Inflammatory macrophage treated with lipopolysaccharide for 1 hour (primary cell): ENCODE measurements at places on chromosomes 3 and 15.

DNA sequence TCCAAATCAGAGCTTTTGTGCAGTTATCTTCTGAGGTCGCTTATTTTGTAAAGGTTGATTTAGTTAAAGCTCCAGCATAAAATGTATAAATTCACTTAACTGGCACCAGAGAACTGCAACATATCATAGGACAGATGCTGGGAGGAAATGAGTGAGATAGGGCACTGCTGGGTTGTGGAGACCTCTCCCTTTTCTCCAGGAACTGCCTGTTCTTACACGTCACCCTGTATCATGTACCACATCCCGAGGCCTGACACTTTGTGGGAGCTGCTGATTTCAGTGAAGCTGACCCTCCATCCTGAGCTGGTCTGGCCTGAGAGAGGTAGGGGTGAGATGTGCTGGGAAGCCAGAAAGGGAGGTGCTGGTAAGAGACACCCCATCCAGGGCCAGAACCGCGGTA is 213.8 kb upstream of the FEZF2 start:
- DNase-seq: no peak

GRCh38 chr3:186949281-186949982 is 19.1 kb downstream of the ST6GAL1 start:
- no peak for DNase-seq

- DNase-seq: no peak
These were observed 374.6 kb upstream of the CFAP20DC start for GRCh38 chr3:59424268-59425010.

DNA sequence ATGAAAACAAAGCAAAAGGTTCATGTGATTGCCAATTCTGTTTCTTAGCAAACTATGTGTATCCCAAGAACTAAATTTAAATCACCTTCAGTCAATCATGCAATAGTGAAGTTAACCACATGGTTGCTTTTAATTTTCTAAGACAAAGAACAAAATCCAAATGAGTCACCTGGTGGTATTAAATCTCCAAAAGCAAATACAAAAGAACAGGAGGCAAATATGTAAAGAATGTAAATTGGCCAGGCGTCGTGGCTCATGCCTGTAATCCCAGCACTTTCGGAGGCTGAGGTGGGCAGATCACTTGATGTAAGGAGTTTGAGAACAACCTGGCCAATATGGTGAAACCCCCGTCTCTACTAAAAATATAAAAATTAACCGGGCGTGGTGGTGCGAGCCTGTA is 54.2 kb upstream of the PIK3R4 start:
- DNase-seq: no peak

DNA sequence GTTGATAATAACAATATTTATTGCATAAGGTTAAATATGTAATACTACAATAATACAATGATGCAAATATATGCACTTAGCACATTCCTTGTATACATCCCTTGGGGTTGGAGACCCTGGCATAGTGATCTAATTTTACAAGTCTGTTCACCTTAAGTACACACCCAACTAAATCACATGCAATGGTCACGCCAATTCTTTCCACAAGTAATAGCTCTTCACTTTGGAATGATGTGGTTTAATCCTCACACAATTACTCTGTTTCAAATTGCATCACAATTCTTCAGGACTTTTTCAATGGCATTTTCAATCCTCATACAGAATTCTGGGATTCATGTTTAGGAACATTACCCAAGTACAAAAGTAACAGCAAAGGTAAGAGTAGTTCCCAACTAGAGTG is 27.3 kb upstream of the SPRED1 start:
- no peak for DNase-seq

DNA sequence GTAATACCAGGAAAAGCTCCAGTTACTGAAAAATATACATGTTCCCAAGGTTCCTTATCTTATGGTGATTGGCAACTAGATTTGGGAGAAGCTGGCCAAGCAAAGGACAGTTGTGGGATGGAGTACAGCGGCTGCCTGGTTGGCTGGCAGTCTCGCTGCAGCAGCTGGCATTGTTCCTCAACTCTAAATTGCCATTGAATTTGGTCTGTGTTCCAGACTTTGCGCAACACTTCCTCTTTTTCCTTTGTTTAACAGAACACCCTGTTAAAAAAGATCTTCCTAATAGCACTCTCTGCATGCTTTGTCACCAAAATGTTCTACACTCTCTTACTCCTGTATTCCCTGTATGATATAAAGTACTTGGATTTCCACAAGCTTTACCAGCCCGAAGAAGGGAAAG is 420.6 kb upstream of the RBMS3 start:
- peak; percentile 38 for DNase-seq

- no peak for DNase-seq
These were observed 33.0 kb upstream of the ADCY5 start for GRCh38 chr3:123481722-123482457.

- DNase-seq: no peak
These were observed 491.9 kb upstream of the PROK2 start for GRCh38 chr3:72276806-72277205.

DNA sequence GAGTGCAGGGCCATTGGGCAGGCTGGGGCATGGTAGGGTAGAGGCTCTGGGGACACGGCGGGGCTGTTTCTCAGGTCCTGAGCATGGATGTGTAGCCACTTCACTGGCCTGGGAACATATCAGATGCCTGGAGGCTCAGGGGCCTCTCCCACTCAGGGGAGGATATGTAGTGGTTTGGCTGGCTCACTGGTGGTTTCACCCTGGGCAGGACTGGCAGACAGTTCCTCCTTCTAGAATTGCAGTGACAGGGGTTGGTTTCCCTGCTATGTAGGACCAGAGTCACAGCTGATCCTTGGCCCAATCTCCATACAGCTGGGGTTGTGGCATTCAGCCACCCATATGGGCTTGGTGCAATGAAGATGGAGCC is 4.8 kb upstream of the ARHGAP31 start:
- DNase-seq: peak; percentile 58

GRCh38 chr15:92391640-92392039 is 2.0 kb upstream of the ST8SIA2 start:
- DNase-seq: no peak

DNA sequence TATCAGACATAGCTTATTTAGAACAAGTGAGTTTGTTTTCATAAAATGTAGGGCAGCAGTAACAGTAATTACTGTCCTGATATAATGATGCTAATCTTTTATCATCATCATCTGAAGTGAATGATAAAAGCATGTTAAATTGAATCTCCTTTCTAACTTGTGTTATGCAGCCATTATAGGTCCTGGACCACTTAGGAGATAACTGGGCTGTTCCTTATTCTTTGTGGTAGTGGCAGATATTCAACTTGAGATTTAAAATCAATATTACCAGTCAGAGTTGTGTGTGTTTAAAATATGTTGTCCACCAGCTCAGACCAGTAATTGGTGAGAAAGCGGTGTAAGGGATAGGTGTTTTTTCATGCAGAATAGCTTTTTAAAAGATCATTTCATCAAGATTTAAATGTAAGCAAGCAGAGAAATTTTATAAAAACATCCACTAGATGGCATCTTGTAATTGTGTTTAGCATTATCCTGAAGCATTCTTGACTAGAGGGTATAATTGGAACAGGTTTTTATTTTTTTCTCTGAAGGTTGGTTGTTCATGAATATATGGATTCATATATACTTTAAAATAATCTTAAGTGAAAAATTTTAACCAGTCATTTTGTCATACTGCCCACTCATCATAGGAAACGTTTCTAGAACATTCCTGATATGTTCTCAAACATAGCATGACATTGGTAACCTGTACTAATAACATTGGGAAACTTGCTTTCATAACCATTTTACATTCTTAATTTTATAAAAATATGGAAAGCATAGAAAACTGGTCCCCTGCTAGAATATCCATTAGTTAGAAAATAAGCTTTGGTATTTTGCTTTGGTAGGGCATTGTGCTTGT is 153.9 kb downstream of the BBX start:
- peak; percentile 82 for DNase-seq

DNA sequence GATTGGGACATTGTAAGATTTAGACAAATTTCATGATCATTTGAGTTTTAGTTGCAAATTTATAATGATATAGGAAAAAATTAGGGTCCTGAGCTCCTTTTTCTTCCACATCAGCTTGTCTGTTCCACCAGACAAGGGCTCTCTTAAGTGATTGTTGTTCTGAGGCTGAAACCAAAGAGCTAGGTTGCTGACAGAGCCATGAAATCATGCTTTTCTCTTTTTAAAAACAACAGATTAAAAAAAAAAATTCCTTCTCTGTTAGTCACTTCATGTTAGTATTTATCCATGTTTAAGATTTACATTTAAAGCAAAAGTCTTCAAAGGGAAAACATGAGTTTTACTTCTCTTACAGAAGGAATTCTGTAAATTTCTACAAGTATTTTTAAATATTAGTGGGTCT is 56.8 kb downstream of the ATP2C1 start:
- DNase-seq: no peak

GRCh38 chr15:87901926-87902690 is 354.4 kb downstream of the NTRK3 start:
- peak; percentile 62 for DNase-seq

DNA sequence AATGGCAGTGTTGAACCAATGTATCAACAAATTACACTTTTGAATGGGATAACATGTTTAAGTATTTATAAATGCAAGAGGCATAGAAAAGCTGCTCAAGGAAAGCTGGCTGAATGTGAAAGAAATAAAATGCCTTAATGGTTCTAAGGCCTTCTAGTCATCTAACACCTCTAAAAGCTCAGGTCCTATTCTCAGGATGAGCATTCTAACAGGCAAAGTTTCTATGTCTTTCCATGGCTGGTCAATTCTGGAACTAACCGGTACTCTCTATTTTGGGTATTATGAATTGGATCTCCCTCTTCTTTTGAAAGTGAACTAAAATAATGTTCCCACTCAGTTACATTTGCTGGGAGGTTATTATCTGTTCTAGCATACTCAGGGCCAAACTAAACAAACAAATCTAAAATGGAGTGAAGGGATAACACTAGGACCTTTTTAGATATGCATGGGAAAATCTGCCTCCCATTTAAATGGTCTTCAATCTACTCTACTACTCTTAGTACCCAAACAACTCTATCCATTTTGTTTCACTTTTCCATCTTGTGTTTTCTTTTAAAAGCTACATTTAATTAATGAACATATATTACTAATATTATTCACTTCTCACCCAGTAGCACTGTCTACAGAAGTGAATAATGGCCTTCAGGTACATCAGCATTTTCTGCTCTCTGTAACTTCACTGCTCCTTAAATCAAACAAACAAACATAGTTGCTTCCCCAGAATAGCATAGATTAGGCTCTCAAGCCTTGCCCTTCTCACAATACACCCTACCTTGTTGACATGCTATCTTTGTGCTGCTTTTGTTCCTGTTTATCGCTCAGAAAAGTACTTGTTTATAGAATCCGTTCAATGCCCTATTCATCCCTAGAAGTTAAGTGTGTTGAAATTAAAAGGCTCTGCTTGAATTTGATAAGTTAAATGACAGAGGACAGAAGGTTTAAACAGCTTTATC is 46.4 kb downstream of the CBLB start:
- DNase-seq: no peak

GRCh38 chr3:146777941-146778340 is 172.8 kb upstream of the PLSCR5 start:
- no peak for DNase-seq

DNA sequence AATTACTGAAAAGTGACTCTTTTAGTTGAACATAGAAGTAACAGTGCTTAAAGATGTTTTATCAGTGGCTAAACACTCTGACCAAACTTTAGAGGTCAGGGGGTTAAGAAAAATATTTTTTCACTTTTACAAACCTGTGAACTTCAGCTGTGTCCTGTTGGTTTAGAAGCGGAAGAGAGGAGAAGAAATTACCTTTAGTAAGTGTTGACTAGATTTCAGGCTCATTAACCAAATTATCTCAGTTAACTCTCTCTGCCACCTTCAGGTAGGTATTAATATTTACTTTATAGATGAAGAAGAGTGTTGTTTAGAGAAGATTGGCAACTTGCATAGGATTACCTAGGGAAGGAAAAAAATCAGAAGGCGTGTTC is 151.9 kb upstream of the CMC1 start:
- no peak for DNase-seq

DNA sequence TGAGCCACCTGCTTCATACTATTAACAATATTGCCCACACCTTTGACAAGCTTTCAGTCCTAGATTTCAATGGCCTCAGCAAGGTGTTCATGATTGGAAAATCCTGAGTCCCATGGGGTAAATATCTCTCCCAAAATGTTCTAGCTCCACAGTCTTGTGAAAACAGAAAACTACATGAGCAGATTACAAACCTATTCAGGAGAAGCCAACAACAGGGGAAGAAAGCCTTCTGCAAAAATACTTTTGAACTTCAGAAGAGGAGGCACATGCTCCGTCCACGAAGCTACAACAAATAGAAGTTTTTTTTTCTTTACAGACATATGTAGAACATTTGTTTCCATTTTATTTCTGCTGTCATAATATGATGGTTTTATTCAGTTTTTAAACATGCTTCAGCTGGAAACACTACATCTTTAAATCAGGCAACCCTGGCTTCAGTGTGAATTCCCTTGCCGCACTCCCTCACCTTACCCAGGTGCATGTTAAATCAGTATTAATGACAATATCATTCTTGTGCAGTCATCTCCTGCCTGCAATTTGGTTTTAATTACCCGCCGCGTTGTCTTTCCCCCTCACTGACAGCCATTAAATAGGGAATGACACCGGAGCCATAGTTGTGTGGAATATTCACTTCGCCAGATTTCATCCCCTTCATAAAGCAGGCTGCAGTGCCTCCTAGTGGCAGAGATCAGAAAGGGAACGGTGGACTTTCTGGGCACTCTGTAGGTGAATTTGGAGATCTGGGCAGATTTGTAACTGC is 725.5 kb upstream of the ARRDC4 start:
- peak; percentile 72 for DNase-seq

DNA sequence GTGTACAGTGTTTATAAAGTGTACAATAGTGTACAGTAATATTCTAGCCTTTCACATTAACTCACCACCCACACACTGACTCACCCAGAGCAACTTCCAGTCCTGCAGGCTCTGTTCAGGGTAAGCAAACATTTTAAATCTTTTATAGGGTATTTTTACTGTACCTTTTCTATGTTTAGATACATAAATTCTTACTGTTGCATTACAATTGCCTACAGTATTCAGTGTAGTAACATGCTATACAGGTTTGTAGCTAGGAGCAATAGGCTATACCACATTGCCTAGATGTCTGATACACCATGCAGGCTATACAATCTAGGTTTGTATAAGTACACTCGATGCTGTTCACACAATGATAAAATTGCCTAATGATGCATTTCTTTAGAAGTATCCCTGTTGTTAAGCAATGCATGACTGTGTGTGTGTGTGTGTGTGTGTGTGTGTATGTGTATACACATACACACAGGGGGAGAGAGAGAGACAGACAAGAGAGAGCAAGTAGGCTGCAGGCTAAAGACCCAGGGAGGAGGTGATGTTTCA is 72.5 kb upstream of the PRR23C start:
- peak; percentile 17 for DNase-seq

- DNase-seq: no peak
These were observed 87.3 kb downstream of the CACNA1D start for GRCh38 chr3:53581671-53582070.

DNA sequence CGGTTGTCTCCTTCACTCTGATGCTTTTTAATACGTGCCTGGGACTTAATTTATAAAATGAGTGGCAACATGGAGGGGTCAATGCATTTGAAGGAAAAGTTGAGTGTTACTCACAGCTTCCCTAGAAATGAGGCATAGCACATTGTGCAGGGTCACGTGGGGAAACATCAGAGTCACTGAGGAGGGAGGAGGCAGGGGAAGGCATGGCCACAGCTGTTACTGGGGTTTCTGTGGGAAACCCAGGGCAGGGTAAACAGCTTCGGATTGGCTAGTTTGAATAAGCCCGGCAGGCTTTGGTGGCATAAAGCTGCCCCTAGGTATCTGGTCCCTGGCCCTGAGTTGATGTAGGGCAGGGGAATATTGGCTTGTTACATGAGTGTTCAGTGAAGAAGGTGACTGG is 98.9 kb upstream of the ST8SIA2 start:
- no peak for DNase-seq
